ENCODE measurements at places on chromosomes 7 and 10.

- DNase-seq, result no peak
Measured at GRCh38 chr10:69647126-69647525, 17.1 kb downstream of the FAM241B start.

DNA sequence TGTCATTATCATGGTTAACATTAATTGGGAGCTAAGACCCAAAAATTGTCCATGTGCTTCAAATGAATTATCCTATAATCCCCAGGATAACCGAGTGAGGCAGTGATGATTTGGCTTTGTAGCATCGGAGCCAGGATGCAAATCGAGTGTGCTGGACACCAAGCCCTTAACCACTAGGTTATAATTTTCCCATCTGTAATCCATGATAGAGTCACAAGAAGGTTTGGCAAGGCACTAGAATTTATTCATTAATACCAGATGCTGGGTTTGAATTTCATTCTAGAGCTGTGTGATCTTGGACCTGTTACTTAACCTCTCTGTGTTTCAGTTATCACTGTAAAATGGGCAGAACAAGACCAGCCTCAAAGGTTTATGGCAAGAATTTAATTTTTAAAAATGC lies 21.0 kb upstream of the ITGB1 start:
- DNase-seq, result no peak

DNA sequence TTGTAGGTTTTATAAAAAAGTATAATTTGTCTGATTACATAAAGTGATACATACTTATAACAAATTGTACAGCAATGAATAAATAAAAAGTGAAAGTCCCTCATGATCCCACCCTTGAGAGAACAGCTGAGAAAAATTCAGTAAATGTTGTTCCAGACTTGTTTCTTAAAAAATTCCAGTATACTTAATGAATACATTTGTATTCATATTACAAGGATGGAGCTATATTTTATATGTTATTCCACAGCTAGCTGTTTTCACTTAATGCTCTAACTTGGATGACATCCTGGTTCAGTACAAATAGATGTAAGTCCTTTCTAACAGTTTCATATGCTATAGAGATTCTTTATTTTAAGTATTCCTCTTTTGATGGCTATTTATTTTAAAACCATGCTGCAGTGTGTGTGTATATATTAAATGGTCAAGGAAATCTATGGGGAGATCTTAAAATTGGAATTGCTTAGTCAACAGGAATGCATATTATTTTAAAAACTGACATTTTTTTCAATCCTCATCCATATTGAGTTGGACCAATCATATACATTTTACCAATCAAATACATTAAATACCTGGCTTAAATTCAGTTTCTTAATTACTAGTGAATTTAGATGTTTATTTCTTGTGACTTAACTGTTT lies 8.9 kb downstream of the STAMBPL1 start:
- no peak for DNase-seq

GRCh38 chr10:8731121-8732095 lies 676.9 kb downstream of the GATA3 start:
- DNase-seq, result no peak

DNA sequence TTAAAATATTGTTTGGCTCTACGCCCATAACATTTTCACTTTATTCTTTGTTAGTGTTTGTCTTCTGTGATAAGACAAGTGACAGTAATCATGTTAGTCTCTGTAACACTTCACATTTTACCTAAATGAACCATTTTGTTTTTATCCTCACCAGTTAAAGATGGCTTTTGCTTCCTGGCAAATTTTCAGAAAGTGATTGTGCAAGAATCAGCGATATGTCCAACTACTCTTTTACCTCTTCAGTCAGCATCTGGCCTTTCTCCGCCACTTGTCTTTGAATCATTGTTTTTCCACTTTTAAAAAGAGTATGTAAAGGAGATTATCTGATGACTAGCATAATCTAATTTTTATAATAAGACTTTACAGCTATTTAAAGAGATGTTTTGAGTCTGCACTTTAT lies 3.5 kb downstream of the DGKB start:
- no peak for DNase-seq

GRCh38 chr10:48634984-48635557 lies 30.2 kb upstream of the ARHGAP22 start:
- DNase-seq, result no peak

GRCh38 chr7:90825779-90826178 lies 229.7 kb downstream of the CDK14 start:
- DNase-seq, result no peak
